ENCODE measurements at places on chromosomes 7 and 10.

DNA sequence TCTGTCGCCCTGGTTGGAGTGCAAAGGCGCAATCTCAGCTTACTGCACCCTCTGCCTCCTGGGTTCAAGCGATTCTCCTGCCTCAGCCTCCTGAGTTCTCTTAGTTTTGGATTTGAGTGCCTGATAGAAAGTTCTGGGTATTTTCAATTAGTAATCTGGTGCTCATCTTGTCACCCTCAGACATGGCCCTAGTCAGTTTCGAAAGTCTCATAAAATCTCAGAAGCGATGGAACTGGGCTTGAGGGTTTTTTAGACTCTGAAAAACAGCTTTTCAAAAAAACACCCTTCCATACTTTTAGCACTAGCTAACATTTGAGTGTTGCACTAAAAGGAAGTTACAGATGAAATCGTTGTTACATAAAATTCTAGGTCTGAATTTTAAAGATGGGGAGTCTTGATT is 9.4 kb upstream of the PIP4K2A start:
- DNase-seq: no peak

- no peak for DNase-seq
These were observed 58.7 kb upstream of the KMT2E start for GRCh38 chr7:104955276-104955675.

GRCh38 chr10:131781791-131782190 is 119.0 kb upstream of the PPP2R2D start:
- DNase-seq: no peak

DNA sequence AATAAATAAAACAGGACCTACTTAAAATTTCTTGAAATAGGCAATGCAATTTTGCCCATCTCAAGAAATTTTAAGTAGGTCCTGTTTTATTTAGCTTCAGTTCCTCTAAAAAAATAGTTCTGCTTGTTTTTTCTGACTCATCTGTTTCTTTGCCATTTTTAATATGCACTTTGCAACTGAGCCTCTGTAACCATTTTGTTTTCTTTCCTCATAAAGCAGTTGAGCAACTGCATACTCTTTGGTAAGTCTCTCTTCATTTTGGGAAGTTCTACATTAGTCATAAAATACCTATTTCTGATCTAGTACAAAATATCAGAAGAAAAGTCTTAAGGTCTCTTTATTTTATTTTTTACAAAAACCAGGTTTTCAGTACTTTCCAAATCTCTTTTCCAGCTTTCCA is 18.0 kb downstream of the TAS2R40 start:
- DNase-seq: no peak

DNA sequence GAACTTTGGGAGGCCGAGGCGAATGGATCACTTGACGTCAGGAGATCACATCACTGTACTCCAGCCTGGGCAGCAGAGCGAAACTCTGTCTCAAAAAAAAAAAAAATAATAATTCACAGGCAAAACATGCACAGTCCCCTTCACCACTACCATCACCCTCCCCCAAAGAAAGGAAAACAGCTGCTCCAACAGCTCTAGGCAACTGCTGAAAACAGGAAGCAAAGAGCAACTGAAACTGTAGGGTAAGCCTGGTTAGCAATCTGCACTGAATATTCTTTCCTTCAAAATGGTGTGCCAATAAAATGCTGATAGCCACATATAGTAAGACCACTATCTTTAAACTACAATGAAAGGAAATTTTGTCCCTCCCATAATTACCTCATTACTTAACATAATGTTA is 11.8 kb downstream of the NT5C2 start:
- DNase-seq: no peak

DNA sequence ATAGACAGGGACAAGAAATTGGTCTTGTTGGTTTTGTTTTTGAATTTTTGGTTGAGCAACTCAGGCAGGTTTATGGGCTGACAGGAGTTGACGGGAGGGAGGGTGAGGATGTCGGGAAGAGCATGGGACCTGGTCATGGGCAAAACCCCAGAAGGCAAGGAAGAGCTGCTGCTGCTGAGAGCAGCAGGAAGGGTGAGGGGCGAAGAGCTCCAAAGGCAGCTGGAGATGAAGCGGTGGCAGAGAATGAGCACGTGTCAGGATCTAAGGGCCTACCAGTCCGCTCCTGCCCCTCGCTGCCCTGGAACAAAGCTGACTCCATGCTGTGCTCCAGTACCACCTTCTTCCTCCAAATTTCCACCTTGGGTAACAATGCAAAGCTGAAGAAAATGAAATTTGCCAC is 84.3 kb downstream of the ARHGAP22 start:
- no peak for DNase-seq

DNA sequence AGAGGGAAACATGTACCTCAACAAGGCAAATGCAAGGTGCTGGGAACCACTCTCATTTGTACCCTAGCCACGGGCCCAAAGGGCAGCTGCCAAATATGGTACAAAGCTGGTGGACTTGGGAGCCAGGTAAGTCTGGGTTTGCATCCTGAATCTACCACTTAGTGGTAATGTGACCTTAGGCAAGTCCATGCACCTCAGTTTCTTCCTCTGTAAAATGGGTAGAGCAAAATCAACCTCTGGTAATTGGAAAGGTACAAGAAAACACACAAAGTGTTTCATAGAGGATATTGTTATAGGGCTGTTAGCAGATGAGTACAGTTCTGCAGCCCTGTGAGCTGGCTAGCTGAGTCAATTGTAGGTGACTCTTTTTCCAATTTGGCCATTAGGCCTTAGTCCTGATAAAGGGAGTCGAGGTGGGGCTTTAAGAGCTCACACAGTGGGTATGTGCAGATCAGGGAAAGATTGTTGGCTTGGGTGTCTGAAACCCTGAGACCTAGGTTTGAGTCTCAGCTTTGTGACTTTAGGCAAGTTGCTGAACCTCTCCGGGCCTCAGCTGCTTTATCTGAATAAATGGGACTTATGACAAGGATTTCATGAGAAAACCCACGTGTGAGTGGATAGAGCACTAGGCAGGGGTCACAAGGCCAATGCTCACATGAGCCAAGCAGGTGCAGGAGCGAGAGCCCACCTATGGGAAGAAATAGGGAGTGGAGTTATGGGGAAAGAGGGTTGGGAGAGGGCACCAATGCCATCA is 121.3 kb upstream of the GDF10 start:
- no peak for DNase-seq

DNA sequence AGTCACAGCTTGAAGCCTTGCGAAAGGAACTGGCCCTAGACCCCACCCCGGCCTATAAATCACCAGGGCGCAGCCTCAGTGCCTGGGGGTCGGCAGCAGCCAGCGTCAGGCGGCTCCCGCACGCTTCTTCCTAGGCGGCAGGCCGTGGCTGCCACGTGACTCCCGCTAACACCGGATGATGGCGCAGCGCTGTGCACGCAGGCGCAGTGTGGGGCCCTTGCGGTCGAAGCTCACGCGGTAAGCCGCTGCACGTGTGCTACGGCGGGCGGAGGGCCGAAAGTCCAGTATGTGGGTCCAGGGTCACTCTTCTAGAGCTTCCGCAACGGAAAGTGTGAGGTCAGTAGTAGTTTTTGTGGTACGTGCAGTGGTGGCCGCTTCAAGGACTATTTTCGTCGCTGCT is at the start of gene STK31:
STK31 (plus strand) TSS at position 220 of the 400 bp plus-strand sequence; CDS start at position 287, 67 bp downstream.
- no peak for DNase-seq

DNA sequence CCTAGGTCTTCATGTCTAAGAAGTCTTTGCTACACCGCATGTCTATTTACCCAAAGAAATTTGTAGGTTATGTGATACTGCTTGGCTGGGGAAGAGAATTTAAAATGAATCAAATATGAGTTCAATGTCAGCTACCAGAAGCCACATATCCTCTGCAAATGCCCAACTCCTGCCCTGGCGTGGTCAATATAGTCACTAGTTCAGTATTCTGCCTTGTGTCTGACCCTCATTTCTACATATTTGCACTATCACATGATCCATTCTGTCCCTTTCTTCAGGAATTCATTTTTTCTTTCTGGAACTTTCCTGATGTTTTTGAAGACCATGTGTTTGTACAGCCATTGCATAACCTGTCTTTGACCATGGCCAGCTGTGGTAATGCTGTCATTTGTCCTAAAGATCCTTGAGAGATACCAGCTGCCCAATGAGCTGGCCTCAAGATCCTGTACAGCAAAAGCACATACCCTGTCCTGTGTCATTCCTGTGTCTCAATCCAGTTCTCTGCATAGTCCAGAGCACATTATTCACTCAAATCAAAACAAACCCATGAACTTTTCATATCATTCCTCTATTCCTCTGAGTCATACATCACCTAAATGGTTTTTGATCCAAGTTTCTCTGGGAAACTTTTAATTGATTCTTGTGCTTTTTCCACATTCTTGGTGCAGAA is 524.5 kb downstream of the PARD3 start:
- no peak for DNase-seq

DNA sequence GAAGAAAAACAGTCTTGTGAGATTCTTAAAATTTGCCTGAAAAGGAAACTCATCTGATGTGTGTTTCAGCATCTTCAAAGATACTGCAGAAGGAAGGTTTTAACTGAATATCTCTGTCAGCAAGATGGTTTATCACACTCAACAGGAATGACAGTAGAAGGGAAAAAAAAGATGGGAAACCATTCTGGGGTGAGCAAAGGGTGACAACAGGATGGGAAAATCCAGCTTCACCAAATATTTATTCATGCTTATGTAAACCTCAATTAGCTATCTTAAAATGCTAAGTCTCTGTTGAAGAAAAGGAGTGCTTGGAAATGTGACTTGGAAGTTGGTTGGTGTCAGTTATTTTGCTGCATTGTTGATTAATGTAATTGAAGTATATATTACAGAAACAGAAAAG is 82.2 kb downstream of the FZD1 start:
- DNase-seq: no peak

- DNase-seq: no peak
These were observed 54.6 kb downstream of the ARL4A start for GRCh38 chr7:12741951-12742575.

DNA sequence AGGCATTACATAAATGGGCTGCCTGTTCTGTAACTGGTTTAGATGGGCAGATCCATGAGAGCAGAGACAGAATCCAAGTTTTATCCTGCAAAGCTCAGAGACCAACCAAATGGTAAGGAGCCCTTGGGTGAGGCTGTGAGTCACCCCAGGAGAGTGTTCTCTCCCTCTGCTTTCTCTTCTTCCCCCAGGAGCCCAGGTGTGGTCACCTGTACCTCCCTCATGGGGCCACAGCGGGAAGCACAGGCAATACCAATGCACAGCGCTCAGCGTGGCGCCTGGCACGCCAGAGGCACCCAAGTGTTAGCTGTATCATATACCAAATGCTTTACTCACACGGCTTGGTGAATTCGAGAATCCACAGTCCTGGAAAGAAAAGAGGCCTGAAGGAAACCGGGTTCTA is 39.4 kb downstream of the CTBP2 start:
- DNase-seq: no peak

DNA sequence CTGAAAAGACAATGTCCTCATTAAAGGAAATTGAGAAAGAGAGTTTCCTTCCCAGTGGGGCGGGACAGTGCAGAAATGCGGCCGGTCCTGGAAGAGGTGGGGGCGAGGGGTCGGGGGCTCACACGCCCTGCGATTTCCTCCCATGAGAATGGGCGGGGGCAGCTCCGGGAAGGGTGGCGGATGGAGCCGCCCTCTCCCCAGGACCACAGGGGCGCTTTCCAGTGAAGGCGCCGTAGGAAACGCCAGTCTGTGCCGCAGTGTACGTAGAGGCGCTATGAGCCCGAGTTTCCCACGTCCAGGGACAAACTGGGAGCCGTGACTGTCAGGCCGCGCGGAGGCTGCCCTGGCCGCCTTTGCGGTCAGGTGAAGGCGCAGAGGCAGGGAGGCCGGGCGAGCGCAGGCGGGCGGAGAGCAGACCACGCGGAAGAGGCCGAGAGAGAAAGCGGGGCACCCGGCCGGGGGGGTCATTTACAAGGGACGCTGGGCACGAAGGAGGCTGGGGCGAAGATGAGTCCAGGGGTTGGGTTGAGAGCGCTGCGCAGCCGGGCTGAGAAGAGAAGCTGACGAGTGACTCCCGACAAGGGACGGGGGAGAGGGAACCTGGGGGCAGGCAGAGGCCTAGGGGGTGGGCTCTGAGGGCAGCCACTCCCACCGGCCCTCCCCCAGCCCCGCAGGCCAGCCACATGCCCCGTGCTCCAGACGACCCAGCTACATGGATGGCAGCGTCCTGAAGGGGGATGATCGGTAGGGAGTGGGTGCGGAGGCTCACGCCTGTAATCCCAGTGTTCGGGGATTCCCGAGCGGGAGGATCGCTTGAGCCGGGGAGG is 45.0 kb downstream of the ALOX5 start:
- peak; percentile 75 for DNase-seq

DNA sequence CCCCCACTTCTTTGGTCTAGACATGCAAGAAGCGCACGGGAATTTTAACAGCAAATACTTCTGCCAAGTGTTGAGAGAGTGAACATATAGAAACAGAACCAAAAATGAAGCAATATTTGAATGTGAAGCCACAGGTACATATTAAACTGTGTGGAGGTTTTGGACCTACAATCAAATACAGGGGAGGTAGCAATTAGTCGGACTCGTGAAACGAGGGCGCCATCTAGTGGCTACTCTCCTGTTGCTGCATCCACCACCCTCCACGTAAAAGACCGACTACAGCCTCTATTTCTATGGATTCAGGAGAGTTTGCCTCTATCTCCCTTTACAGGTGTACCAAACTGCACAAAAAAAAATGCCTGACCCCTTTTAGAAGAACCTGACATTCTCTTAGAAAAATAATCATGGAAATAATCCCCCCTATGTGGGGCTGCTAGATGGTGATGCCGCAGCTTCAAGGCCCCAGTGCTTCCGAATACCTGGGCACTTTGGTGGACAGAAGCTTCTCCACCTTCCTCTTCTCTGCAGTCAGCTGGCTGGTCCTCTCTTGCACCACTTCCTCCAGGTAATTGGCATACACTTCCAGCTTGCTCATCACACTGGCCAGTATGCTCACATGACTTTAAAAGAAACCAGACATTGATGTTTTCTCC is 31.7 kb downstream of the TECTB start:
- DNase-seq: peak; percentile 50

- DNase-seq: no peak
These were observed 37.4 kb upstream of the ADGRA1 start for GRCh38 chr10:133050371-133050770.

DNA sequence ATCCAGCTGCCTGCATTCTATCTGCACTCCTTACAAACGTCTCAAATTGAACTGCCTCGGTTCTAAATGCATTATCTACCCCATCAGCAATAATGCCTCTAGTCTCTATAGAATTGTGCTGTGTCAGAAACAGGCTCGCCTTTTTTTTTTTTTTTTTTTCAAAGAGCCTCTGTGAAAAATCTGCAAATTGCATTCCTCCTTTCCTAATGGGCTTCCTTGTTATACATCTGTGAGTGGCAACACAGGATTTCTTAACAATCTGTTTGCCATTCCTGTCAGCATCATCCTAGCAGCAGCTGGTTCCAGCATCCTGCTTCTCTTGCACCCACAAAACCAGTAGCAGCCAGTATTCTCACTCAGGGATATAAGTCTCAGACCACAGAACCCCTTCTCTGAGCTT is 413.5 kb upstream of the SEMA3D start:
- DNase-seq: no peak

GRCh38 chr7:423312-424260 is 96.1 kb downstream of the PDGFA start:
- no peak for DNase-seq

DNA sequence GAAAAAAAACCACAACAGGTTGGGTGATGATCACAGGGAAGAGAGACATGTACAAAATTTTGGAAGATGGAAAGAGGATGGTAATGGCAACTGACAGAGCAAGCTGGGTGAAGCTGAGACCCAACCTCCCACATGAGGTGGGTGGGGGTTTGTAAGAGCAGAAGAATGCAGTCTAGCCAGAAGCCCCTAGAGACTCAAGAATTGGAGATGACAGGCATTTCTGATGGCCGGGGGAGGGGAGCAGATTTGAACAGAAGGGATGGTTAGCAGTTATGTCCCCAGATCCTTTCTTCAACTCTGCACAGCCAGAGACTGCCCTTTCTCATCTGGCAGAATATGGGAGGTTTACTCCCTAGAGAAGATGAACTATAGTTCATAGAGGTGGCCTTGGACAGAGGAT is 208.0 kb downstream of the GALNT17 start:
- DNase-seq: no peak

All from left renal cortex interstitium (tissue), 4 donors.